Stimulated activated CD4-positive, alpha-beta T cell treated with anti-CD3 and anti-CD28 coated beads, Interleukin-15, amount 100 ng/mL, for 48 hours (primary cell): ENCODE measurements at places on chromosomes 2 and 18.

- DNase-seq, result no peak
Observed at GRCh38 chr18:6413579-6414117, 1.1 kb downstream of the L3MBTL4 start.

DNA sequence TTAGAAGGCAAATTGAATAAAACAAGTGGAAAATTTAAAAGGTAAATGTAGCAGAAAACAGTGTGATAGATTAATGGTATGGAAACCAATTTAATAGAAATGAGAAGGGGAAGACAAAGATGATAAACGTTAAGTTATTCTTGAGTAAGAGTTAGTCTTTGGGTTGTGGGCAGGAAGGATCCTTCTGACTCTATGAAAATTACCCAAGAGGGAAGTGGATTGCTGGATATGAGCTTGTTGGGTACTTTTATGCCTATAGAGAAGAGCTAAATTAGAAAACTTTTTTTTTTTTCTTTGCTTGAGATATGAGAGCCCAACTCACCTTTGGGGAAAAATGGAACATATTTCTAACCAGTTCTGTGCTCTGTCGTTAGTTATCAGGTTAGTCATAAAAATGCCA is 144.0 kb downstream of the LDLRAD4 start:
- no peak for DNase-seq

GRCh38 chr2:109630441-109631430 is 16.6 kb downstream of the SOWAHC start:
- DNase-seq, result no peak

GRCh38 chr2:204486805-204487204 is 58.5 kb upstream of the PARD3B start:
- DNase-seq, result no peak

DNA sequence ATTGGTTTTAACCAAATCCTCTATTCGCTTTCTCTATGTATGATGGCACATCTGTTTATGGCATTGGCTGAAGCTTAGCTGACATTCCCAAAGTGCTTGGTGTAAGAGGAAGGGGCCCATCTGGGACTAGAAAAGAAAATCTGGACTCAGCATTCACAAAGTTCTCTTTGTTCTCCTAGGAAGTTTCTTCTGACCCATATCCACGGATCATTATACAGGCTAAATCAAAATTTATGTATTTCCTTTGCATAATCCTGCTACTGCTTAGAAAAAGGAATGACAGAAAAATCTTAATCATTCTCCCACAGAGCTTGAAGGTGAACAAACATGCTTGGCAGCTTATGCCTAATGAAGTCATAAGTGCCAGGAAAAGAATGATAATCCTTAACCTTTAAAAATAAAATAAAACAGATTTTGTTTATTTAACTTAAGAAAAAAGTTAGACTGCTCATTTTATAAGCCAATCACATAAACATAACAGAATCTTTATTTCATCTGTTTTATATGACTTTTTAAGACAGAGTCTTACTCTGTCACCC is 88.4 kb downstream of the NYAP2 start:
- no peak for DNase-seq

DNA sequence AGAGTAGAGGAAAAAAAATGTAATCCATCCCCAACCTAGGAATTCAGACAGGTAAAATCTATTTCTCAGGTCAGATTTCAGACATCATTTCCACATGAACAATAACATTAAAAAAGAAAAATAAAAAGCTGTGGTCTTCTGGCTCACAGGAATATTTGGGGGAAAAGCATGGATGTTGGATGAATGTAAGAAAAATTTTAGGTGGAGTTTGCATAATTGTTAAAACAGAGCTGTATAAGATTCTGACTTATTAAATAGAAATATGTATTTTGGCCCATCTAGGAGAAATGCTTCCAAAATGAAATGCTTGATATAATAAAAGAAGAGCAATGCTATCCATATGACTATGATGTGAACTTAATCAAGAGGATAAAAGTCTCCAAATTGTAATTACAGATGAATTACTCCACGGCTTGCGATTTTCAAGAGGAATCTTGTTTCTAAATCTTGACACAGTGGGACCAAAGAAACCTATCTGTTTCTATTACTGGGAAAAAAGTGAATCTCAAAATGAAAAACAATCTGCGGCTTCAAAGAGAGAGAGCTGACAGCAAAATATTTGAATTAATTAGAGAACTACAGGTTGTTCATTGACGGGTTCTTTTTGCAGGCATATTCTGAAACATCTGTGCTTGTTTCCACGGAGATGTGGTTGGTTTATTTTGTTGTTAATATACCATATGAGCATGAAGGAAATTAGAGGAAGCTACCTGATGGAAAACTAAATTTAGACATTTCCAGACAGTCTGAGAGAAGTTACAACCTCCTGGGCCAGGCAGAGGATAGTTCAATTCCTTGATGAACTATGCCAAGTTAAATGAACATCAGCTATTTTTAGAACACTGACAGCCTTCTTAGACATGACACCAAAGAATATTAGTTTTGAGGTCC is 468.7 kb downstream of the PID1 start:
- DNase-seq, result no peak

DNA sequence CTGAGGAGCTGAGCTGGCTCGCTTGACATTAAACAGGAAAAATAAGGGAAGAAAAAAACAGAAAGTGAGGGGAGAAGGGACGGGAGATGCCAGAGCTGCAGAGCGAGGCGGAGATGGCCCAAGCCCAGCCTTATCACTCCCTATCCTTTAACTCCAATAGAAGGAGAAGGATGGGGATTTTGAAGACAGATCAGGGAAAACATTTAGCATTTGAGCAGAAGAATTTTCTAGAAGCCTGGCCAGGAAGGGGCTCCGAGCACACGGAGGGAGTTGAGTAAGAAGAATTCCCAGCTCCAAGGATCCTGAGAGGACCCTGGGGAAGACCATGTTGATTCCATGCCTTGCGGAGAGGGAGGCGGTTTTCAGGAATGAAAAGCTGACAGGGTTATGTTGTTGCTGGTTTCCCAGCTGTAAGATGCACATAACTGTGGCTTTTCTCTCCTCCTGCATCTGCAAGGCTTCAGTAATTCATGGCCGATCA is 35.6 kb downstream of the TWIST2 start:
- no peak for DNase-seq

DNA sequence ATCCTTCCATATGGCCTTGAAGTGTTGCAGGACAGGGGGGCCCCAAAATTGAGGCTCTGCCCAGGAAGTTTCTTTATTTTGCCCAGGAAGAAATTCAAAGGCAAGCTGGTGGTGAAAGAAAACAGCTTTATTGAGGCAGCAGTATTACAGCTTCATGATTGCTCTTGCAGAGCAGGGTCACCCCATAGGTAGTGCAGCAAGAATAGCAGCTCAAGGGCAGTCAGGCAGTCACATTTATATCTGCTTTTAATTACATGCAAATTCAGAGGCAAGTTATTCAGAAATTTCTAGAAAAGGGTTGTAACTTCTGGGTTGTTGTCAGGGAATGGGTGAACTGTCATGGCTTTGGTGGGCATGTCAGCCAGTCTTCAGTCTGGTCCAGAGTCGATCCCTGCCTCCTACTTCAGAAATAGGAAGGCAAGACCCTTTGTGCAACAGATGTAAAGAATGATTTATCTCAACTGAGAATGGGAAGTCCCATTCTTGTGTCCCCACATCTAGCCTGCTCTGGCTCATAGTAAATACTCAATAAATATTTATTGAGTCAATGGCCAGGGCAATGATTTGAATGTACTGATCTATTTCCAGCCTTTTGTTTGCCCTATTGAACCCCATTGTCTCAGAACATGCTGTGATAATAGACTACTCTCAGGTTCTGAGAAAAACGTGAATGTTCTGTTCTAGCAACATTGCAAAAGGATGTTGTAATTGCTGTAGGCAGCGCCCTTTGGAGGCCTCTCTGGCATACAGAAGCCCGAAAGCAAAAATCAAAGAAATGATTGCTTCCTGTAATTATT is 129.8 kb downstream of the MYO3B start:
- no peak for DNase-seq

- no peak for DNase-seq
Observed at GRCh38 chr2:44974064-44974715, 32.7 kb downstream of the SIX3 start.

DNA sequence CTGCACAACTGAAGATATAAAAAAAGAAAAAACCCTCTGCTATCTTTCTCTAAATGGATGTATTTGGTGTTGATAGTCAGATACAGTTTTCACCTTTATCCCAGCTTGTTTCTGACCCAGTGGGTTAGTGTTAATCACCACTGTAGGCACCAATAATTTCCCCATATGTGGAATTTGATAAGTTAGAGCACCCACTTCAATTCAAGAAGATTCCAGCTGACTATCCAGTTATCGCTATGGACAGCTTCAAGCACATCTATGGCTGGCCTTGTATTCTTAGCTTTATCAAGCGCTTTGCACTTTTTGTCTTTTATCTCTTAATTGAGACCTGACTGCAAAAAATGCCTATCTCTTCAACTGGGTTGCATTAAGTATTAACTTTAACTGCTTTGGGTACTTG is 200.4 kb downstream of the NR4A2 start:
- DNase-seq, result no peak

DNA sequence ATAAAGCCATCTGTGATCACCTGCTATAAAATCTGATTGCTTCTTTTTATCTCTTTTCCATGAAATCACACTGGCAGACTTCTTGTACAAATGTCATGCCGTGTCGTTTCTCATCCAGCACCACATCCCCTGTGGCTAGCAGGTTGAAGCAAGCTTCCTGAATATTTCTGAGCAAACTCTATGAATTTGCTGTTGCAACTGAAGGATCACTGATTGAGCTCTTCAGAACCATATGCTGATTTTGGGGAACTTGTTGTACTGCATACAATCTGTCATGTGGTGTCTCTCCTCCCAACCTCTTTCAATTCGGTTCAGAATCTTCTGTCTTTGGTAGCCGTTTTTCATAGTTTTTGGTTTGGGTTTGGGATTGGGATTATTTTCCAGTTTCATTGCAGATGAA is 57.7 kb upstream of the RBMS1 start:
- no peak for DNase-seq
